ENCODE measurements at places on chromosomes 6 and 20. TPM values are rescaled to one million over a fixed set of nuclear protein-coding genes. Genes with fewer than 3 reads are reported as not detected.

Gene KCNG1
- 0.85 TPM for total RNA-seq

Gene SFT2D1
- total RNA-seq, result 32.6 TPM

DNA sequence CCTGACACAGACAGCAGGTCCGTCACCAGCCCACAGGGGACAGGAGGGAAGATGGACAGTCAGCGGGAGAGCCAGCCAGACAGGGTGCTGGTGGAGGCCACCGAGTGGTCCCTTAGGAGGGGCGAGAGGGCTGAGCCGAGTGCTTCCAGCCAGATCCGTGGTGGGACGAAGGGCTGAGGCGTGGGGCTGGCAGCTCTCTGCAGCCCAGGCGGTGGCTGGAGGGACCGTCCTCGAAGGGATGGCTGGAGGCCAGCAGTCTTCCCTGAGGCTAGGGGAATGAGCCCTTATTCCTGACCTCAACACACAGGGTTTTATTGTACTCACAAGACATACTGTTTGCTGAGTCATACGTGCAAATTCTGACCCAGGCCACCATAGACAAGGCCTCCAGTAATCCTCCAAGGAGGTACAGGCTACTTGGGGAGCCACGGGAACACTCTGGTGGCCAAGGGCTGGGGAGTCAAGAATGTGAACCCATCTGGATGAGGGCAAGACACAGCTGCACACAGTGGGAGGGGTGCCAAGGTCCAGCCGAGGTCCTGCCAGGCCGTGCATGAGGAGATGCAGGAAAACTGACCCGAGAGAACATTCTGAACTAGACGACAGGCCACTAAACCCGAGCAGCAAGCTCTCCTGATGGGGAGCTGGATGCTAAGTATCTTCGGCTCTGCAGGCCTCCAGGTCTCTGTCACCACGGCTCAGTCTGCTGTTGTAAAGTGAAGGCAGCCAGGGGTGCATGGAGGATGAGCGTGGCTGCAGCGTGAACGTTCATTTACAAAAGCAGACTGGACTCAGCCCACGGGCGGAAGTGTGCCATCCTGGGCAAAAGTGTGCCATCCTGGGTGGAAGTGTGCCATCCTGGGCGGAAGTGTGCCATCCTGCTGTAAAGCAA lies 242.5 kb downstream of the TTLL2 start:
- DNase-seq, result no peak

GRCh38 chr20:54879393-54879792 lies 404.0 kb downstream of the DOK5 start:
- DNase-seq, result no peak

DNA sequence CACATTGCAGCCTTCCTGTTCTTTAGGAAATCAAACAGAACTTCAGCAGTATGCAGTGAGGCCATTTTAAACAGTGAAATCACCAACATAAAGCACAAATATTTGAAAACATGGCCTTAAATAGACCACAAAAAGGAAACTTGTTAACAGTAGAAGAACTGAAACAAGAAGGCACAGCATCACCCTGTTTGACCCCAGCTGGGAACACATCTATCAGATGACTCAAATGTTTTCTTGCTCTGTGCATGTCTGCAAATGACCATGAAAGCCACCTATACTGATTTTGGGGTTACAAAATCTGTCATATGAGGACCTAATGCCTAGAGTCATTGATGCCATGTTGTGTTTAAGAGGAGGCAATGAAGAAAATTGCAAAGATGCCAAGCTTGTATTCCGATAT lies 123.8 kb upstream of the ADGRF1 start:
- DNase-seq, result no peak

- no peak for DNase-seq
These were observed 20.1 kb upstream of the HELZ2 start for GRCh38 chr20:63594043-63594561.

Data from G401 (cell line).